Fibroblast of skin of back (primary cell): ENCODE measurements at places on chromosomes 3 and 15.
A peak's percentile ranks its signal among the peaks of the same experiment; 100 is the strongest.

DNA sequence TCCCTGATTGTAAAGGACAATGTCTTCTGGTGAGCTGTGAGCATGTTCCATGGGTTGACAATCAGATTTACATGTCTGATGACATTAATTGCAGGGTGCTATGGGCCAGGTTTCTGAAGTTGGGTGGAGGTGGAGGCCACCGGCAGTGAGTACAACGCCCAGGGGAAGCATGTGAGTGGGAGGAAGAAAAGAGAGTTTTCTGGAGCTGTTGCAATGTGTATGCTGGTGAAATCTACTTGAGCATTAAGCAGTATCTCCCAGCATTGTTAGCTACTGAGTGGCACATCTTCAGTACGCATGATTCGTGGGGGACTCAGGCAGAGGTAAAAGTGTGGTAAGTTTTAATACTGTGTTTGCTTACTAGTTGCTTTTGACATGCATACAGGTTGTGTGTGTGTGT is 26.6 kb downstream of the TMEM45A start:
- DNase-seq: no peak

- no peak for DNase-seq
Observed at GRCh38 chr3:179715582-179715981, 62.7 kb downstream of the USP13 start.

DNA sequence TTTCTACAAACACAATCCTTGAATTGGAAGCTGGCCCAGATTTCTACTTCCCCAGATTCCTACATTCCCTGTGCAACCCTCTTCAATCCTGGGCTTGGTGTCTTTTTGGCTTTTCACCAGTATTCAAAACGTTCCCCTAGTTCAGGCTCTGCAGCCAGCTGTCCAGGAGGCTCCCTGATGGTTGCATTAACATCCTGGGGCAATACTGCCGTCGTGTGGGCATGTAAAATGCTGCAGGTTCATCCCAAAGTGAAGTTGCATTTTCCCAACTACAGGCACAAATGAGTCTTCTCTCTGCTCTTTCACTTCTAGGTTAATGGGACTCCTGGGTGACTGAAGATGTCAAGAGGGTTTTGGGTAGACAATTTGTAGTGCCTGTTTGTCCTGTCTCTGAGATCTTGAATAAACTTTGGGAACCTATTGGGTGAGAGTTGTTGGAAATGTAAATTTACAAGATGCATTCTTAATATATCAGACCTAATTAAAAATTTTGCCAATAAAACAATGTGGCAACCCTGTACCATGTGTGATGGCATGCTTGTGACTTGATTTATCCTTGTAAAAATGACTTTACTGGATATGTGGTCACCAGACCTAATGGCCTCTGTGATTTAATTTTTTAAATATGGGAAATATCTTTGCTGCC is 28.6 kb downstream of the SOX14 start:
- DNase-seq: peak; percentile 6

- no peak for DNase-seq
Observed at GRCh38 chr3:69842789-69843188, 103.5 kb downstream of the MITF start.

GRCh38 chr3:167973046-167973445 is 122.7 kb downstream of the GOLIM4 start:
- DNase-seq: no peak

DNA sequence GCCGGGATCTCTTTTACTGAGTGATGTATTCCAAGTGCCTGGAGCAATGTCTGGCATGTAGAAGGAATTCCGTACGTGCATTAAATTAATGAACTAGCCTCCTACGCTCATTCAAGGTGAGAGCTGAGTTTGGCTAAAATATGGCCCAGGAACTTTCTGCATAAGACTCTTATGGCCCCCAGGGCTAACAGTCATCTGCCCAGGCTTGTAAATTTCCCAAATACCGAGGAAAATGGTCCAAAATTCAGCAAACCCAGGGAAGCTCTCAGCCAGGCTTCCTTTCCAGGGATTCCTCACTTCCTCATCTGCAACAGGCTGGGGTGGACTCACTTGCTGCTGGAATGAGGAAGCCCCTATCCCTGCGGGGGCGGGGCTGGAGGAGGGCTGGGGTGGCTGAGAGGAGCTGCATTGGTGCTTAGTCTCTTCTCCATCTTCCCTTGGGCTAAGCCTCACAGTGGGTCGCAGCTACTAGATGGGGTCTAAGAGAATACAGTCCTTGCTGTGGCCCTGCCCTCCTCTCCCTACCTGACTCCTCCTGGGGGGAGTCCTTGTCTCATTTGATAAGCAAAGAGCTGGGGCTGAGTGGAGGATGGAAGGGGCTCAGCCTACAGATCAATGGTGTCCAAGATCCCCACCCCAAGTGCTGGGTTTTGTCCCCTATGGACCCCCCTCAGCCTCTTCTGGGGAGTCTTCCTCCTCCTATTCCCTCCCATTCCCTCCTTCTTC is 28.5 kb upstream of the APOD start:
- DNase-seq: no peak
